ENCODE measurements at places on chromosomes 2 and 18.

- no peak for DNase-seq
Measured at GRCh38 chr2:119483395-119483753, 40.9 kb downstream of the SCTR start.

- no peak for DNase-seq
Measured at GRCh38 chr2:10536569-10537133, 88.5 kb upstream of the ODC1 start.

DNA sequence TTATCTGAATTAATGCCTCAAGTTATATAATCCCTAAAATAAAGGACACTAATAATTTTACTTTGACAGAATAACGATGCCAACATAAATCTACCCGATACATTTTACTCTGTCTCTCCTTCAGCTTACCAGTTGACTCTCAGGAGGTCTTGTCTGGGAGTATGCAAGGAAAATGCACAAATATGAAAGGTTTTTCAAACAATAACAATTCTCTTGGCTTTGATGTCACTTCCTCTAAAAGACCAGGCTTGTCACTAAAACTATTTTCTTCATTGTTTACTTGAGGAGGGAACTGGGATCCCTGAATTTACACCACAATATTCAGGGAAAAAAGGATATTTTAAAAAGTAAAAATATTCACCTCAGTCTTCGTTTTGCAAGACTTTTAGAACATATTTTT, 97.2 kb downstream of the SOS1 start:
- no peak for DNase-seq

- no peak for DNase-seq
Measured at GRCh38 chr2:74413001-74413698, 8.3 kb downstream of the C2orf81 start.

DNA sequence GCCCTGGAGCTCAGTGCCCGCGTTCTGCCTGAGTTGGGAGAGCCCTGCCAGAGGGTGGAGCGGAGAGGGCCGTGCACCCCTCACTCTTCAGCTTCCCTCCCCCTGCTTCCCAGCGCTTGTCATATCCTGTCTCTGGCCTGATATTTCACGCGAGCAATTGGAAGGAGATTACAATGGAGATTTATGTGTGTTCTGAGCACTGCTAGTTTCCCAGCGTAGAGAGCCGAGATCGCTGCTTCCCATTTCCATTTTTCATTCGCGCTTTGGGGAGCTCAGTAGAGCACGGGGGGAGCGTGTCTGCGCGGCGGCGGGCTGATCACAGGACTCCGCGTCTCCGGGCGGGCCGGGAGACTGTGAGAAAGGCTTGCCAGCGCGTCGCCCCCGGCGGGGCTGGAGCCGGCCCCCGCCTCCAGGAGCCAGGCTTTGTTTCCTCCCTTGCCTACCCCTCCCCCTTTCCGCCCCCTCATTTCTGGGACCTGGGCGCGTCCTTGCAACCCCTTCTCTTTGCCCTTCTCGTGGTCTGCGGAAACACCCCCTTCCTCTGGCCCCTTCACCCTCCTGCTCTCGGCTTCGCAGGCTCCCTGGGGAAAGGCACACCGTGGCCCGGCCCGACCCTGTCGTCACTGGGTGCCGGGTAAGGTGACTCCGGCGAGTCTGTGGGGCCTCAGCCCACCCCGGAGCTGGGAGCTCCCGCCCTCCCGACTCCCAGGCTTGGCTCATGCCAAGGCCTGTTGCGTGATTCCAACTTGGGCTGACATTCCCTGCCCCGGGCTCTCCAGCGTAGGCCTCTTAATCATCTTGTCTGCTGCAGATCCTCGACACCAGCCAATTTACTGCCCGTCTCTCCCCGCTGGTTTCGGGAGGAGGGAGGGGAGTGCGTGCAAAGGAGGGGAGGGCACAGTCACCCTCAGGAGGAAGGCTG, 5.8 kb downstream of the DLX2 start:
- DNase-seq: no peak

DNA sequence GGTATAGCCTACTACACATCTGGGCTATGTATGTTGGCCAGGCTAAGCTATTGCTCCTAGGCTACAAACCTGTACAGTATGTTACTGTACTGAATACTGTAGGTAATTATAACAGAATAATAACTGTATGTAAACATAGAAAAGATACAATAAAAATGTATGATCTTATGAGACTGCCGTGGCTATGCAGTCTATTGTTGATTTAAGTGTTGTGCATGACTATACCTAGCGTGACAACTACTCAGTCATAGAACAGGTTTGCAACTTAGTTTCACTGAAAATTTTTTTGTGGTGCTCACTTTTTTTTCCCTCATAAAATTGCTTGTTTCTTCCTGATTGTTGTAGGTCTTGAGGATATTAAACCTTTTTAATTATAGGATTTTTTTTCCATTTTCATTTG, 25.9 kb downstream of the KCMF1 start:
- no peak for DNase-seq

GRCh38 chr2:104793966-104794365, 59.9 kb upstream of the POU3F3 start:
- no peak for DNase-seq

DNA sequence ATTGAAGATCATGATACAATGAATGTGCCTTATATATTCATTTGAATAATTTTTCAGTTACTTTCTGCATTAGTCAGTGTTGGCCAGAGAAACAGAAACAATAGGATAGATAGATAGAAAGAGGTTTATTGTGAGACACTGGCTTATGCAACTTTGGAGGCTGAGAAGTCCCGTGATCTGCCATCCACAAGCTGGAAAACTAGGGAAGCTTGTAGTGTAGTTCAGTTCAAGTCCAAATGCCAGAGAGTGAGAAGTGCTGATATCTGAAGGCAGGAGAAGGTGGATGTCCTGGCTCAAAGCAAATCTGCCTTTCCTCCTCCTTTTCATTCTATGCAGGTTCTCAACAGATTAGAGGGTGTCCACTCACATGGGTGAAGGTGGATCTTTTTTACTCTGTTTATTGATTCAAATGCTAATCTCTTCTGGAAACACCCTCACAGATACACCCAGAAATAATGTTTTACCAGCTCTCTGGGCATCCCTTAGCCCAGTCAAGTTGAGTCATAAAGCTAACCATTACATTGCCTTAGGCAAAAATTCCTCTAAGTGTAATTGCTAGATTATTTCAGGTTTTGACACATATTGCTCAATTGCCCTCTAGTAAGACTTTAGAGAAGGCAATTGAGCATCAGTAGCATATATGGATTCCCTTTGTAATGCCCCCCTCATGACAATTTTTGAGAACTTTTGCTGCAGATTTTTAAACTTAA, 341.4 kb downstream of the LPIN1 start:
- DNase-seq: peak; percentile 49

DNA sequence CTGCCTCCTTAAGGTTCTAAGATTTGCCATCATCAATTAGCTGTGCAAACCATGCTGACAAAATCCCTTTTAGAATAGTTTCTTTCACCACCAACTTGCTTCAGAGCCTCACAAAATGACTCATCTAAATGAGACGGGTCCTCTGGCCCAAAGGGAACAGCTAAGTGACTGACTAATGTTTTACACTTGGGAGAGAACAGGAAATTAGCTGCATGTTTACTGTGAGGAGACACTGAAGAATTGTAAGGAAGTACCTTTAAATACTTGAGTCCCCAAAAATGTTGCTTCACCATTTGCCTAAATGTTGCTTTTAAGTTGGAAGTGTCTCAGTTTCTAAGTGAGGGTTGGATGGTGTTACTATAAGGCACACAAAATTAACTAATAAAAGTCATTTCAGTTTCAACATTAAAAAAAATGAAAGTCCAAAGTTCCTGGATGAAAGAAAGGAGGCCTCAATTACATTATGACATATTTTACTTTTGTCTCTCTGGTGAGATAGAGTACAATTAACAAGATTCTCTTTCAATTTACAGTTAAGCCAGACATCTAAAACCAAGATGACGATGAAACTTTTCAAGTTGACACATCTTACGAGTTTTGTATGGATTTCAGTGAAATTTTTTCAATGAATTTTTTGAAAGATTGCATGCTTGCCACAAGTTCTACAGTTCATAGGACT, 229.1 kb upstream of the FN1 start:
- DNase-seq: peak; percentile 96

DNA sequence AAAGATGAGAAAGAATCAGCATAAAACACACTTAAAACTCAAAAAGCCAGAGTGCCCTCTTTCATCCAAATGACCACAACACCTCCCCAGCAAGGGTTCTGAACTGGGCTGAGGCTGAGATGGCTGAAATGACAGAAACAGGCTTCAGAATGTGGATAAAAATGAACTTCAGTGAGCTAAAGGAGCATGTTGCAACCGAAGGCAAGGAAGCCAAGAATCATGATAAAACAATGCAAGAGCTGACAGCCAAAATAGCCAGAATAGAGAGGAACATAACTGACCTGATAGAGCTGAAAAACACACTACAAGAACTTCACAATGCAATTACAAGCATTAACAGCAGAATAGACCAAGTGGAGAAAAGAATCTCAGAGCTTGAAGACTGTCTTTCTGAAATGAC, 12.2 kb upstream of the PSMA8 start:
- no peak for DNase-seq

GRCh38 chr18:78169174-78169864, 810.3 kb upstream of the SALL3 start:
- DNase-seq: no peak

DNA sequence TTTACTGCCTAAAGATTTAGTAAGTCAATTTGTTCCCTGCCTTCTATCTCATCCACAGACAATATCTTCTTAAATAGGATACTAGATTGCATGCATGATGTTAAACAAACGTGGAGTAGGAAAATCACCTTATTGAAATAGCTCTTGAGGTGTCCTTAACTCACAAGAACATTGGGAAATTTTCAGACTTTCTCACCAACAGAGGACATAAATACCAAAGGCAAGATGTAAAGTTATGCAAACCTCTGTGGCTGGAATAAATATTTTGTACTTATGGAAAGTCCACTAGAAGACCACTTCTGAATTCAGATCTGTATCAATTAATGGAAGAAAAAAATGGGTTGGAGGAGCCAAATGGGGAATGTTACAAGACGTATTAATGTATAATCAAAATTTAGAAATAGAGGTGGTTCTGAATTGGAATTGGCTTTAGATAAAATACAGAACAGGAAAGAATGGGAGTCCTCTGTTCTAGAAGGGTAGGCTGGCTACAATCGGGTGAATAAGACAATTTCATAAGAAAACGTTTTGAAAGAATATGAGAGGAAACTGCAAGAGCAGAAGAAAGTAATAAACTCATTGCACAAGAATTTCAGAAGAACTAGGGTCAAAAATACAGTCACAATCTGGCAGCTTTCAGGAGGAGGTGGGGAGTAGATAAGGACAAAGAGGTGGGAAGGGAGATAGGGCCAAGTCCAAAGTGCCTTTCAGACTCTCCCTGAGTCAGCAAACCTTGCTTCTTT, 69.3 kb upstream of the FN1 start:
- no peak for DNase-seq
